ENCODE measurements at places on chromosomes 16 and 17. TPM values are rescaled to one million over a fixed set of nuclear protein-coding genes. Genes with fewer than 3 reads are reported as not detected.

GRCh38 chr17:66462010-66462409, 159.6 kb downstream of the PRKCA start:
- no peak for DNase-seq

DNA sequence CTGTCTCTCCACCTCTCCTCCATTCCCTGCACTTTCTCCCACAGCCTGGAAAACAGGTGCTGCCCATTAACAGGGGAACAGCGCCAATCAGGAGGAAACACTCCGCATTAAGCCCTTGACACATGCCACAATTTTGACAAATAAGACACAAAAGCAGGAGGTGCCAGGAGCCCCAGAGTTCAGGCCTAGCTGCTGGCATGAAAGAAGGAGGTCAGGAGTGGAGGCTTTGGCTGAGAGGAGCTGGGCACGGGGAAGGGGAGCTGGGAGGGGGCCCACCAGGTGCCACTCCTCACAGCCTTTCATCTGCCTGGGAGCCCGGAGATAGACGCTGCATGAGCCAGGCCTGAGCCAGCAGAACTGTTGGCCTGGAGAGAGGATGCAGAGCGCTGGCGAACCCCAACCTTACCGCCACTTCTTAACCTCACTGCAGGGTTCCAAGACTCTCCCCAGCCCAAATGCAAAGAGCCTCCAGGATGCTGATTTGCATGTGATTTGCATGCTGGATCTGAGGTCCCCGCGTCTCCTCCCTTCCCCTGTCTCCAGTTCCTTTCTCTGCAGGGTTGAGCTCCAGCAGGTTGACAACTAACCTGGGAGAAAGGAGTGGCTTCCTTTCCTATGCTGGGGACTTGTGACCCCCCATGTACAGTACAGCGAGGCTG, 139.8 kb upstream of the SDK2 start:
- DNase-seq: no peak

DNA sequence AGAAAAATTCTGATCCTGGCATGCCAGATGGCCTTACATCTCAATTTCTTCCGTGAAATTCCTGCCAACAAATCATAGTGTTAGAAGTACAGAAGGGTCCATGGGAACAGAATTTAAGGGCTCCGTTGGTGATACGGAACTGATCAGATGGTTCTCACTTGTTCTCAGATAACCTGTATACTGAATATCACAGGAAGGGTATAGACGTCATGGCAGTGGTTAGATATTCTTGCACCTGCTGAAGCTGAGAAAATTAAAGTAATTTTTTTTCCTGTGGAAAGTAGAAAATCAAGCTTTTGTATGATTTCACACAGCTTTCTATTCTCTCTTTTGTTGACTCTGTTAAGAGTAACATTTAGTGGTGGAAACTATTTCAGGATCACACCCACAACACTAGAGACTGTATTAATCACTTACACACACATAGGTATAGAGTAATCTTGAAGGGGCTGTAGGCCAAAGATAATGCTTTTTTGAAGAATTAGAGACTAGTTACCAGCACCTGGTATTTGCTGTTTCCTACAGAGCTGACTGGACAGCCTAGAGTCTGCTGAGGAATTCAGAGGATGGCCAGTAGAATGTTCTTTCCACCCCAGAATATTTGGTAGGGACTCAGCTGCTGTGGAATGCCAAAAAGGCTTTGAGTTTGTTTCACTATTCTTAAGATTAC, 7.5 kb downstream of the TENT4B start:
- DNase-seq: peak; percentile 47

DNA sequence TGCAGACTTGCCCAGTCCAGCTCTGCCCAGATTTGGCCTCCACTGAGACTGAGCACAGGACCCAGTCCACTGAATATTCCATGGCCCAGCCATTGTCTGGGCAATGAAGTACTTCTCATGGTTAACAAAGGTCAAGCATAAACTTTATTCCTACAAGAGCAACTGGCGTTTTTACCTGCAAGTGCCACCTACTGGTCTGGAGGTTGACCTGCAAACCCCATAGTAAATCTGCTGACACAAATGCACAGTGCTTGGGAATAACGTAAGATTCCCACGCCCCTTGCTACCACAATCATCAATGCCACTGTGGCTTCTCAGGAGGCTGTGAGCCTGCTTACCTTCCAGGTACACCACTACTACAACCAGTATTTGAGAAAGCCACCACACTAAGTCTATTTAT, 170.2 kb downstream of the CEP112 start:
- no peak for DNase-seq

DNA sequence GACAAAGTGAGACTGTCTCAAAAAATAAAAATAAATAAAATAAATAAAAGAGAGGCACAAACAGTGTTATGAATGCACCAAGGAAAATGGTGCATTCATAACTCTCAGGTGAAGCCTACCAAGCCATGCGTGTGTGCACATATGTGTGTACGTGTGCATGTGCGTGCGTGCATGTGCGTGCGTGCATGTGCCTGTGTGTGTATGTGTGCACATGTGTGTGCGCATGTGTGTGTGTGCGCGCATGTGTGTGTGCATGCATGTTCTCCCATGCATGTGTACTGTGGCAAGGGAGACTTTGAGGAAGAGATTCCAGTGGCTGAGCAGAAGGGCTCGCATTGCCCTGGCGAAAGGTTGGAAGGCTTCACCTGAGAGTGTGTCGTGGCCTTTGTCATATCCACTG, 4.7 kb downstream of the SPN start:
- no peak for DNase-seq

DNA sequence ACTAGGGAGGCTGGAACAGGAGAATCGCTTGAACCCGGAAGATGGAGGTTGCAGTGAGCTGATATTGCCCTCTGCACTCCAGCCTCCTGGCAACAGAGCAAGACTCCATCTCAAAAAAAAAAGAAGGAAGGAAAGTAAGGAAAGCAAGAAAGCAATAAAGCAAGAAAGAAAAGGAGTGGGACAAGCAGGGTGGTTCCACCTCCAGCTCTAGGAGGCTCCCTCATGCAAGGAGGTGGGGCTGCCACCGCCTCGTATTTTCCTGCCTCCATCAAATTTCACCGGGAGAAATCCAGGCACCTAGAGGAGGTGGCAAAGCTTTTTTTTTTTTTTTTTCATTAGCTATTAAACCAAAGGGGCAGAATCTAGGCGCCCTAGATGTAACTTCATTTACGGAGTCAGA, 1.0 kb downstream of the CYB561 start:
- DNase-seq: no peak

GRCh38 chr16:2285731-2286191, 17.8 kb upstream of the RNPS1 start:
- DNase-seq: no peak

DNA sequence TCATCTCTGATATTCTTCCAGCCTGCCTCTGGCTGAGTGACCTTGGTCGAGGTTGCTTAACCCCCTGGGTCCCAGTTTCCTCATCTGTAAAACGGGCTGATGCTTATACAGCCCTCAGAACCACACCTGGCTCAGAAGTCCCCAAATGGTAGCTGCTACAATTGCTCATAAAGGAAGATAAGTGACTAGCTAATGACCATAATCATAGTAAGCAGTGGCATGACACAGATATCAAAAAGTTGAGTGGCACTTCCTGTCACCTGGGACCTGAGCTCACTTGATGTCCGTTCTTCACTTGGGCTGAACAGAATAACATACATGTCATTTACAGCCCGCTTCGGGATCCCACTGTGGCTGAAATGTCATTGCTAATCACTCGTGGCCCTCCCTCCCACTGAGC, 1.8 kb downstream of the MGRN1 start:
- no peak for DNase-seq

- no peak for DNase-seq
Measured at GRCh38 chr17:37836593-37836992, 87.6 kb upstream of the TBC1D3K start.

- DNase-seq: no peak
Measured at GRCh38 chr17:27896701-27897100, 3.5 kb upstream of the LYRM9 start.

- peak; percentile 46 for DNase-seq
Measured at GRCh38 chr16:47043200-47043599, 69.7 kb upstream of the DNAJA2 start.

GRCh38 chr17:37772982-37773381, 28.1 kb upstream of the HNF1B start:
- DNase-seq: no peak

DNA sequence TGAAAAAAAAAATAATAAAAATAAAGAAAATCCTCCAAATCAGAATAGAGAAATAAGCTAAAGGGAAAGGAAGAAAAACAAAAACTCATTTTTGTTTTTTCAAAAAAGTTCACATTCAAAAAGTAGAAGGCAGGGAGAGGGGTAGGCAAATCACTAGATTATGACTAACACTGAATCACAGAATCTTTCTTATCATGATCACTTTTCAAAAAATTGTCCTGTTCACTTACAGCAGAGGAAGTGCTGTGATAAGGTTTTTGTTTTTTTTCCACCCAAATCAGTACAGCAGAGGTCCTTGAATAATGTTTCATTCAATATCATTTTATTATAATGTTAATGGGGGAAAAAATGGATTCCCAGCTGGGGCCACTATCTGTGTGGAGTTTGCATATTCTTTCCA, 106.4 kb downstream of the CA4 start:
- DNase-seq: no peak

- DNase-seq: no peak
Measured at GRCh38 chr17:35536664-35537171, 760 bp downstream of the SLFN12L start.

DNA sequence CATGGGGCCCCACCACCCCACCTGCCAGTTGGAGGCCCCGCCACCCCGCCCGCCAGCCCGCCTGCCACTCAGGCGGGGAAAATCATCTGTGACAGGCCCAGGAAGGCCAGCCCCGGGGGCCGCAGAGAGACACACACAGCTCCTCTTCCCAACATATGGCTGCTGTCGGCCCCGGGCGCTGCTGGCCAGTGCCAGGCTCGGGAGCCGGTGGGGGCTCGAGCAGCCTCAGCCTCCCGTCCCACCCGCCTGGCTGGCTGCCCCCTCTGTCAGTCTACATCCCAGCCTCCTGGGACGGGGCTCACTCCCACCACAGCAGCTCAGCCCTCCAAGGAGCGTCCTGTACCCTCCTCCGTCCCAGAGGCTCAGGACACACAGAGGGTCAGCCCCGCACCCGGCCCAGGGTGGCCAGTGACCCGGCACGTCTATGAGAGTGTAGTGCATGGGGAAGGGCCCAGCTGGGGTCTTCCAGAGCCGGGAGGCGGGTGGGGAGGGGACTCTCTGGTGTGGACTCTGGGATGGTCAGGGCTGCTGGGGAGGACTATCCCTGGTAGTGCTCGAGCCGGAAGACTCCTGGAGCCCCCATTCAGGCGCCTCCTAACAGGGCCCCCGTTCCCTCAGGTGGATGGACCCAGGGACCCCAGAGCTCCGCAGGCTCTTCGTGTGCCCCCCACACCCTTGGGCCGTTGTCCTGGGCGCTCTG, 3.6 kb upstream of the PRR35 start:
- DNase-seq: no peak

GRCh38 chr16:66910175-66910940, 8.3 kb downstream of the CDH16 start:
- DNase-seq: no peak

GRCh38 chr16:29994600-29995323, 655 bp downstream of the HIRIP3 start:
- DNase-seq: peak; percentile 29

GRCh38 chr17:44751806-44752205, 7.0 kb upstream of the ADAM11 start:
- DNase-seq: no peak

DNA sequence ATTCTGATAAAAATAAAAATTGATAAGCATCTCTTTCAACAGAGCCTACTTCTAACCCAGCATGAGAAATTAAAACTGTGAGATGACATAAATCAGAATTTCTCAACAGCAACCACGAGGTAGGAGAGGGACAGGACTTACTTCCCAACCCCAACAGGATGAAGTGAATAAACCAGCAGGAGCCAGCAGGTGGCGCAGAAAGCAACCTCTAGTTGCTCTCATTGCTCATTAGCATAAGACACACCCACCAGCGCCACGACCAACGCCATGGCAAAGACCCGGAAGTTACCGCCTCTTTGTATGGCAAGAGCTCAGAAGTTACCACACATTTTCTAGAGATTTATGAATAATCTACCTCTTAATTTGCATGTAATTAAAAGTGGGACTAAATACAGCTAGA, 189.4 kb upstream of the CDH8 start:
- DNase-seq: peak; percentile 49

DNA sequence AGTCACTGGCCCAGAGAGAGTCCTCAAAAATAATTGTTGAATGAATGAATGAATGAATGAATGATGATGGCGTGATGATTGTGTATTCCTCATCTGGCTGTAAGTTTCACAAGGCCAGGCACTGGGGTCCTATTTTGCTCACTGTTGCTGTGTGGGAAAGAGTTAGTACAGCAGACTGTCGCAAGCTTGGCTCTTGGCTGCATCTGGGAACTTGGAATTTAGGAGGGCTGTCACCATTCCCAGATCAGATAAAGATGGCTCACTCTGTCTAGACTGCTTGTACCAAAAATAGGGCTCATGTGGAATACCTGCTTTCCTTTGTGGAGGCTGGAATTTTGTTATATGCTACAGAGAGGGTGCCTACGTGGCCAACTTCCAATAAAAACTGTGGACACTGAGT, 530.6 kb downstream of the WWOX start:
- DNase-seq: no peak

DNA sequence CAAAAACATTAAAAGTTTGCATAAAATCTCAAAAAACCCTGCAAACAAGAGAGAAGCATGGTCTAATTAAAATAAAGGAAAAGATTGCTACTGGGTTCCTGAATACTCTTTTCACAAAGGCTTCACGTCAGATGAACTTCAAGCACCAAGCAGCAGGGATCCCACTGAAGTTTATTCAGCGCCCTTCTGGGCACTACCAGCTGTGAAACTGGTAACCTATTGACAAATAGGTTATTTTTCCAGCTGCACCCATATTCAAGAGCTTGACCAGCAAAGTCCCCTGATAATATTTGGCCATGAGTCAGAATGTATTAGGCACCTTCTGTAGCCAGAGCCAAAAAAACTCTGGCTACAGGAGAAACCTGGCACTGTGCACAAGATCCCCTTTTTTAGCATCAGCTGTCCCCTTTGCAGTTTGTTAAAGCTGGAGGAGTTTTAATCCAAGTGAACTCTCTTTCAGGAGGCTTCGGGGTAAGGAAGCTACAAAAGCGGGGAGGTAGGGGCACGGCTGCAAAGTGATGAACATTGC, 60.3 kb downstream of the GRIN2A start:
- no peak for DNase-seq

- peak; percentile 89 for DNase-seq
Measured at GRCh38 chr16:46649588-46650253, 28.5 kb upstream of the SHCBP1 start.

GRCh38 chr17:82050761-82051641, 610 bp downstream of the RFNG start:
- DNase-seq: no peak

- DNase-seq: no peak
Measured at GRCh38 chr16:24349320-24349719, 93.2 kb downstream of the CACNG3 start.

SLC35G6 gene
- 0.17 TPM for polyA plus RNA-seq

KRTAP16-1 gene
- not detected for polyA plus RNA-seq

GAST gene
- not detected for polyA plus RNA-seq

TAF1C gene
- polyA plus RNA-seq: 18.6 TPM

CACNG5 gene
- not detected for polyA plus RNA-seq

DEXI gene
- 49.2 TPM for polyA plus RNA-seq

RHOT1 gene
- polyA plus RNA-seq: 32.1 TPM

CTRB2 gene
- 0.17 TPM for polyA plus RNA-seq

CDK5R1 gene
- polyA plus RNA-seq: 8.3 TPM

GRIN2C gene
- 1.4 TPM for polyA plus RNA-seq

PRDM7 gene
- polyA plus RNA-seq: not detected

BRIP1 gene
- 4.6 TPM for polyA plus RNA-seq

HIC1 gene
- 44.8 TPM for polyA plus RNA-seq

SMIM36 gene
- polyA plus RNA-seq: not detected

CRISPLD2 gene
- polyA plus RNA-seq: 6.4 TPM

KRTAP2-2 gene
- polyA plus RNA-seq: not detected

ITGAL gene
- 2.2 TPM for polyA plus RNA-seq
